Activated T-helper 17 cell treated with anti-CD3 and anti-CD28 coated beads, Interleukin-2, amount 50 U/mL, for 72 hours (primary cell): ENCODE measurements at places on chromosomes 2 and 18. TPM values are rescaled to one million over a fixed set of nuclear protein-coding genes. Genes with fewer than 3 reads are reported as not detected.

DNA sequence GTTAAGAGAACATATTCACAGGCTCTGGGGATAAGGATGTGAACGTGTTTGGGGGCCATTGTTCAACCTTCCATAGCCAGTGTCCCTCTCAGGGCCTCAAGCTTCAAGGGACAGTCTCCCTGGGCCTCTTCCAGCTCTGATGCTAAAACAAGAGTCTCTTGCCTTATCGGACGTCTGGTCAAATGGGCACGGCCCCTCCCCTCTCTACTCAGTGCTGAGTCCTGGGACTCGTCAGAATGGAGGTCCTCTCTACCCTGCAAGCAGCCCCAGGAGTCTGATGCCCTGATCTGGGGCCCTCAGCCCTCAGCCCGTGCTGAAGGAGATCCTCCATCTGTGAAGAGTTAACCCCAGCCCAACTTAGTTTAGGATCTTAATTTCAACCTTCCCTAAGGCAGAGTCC lies 198.2 kb downstream of the ZFP36L2 start:
- H3K36me3 ChIP-seq = no peaks in the 10 kb centered on the region
- H3K27ac ChIP-seq = no peak overlapping the region
- no peaks in the 10 kb centered on the region for H3K27me3 ChIP-seq

C2orf80 gene
- total RNA-seq = not detected

ASPRV1 gene
- 3.4 TPM for total RNA-seq

DNA sequence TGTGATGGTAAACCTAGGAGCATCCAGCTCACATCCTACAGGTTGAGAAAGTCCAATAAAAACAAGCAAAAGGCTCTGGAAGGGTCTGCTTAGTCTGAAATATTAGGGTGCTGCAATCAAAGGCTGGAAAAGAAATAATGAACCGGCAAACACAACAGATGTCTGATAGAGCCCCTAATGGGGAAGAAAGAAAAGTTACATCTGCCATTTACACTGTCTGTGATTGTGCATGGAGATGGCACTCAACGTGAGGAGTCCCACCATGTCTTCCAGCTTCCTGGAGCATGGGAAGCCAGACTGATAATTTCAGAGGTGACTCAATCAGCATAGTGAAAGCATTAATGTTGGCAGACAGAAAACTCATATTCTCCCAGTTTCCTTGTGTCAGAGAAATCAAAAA lies 307.8 kb downstream of the EPHA4 start:
- no peak overlapping the region for H3K27ac ChIP-seq
- H3K4me1 ChIP-seq = no peaks in the 10 kb centered on the region
- ATAC-seq = no peak
- H3K27me3 ChIP-seq = peaks cover 13% of the 10 kb centered on the region

CKAP2L gene
- 35.8 TPM for total RNA-seq

DNA sequence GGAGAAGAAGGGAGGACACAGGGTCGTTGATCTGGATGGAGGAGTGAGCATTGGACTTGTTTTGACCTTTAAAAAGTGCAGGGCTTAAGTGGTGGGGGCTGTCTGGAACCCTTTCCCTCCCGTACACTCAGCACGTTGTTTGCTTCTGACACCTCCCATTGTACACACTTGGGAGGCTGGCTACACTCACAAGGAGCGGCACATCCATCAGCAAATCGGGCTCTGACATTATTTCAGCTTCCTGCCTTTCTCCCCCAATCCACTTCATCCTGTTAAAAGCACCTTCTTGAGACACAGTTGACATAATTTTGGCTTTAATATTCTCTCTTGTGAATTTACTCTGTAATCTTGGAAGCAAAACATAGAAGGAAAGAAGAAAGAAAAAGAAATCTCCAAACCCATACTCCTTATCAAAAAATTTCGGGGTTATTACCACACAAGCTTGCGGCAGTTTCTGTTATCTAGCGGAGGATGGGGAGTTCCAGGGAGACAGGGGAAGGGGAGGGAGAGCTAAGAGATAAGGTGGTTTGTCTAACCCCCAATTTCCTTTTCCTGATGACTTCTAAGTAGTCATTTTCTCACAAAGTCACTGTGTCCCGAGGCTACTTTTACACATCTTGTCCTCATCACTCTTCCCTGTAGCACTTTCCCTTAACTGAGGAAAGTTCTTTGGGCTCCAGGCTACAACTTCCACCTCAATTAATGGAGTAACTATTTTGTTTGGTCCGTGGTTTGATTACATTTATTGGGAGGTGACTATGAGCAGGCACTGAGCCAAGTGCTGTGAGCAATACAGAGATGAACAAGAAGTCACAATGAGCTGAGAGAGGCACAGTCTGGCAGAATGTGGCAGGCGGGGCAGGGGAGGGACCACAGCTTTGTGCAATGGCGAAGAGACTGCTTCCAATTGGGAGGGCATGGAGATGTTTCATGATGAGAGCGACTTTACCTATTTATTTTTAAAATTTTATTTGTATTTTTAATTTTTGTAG lies 240.1 kb upstream of the MEX3C start:
- ATAC-seq = no peak
- H3K4me1 ChIP-seq = no peaks in the 10 kb centered on the region
- H3K27me3 ChIP-seq = peaks cover 27% of the 10 kb centered on the region
- no peak overlapping the region for H3K27ac ChIP-seq
- no peak overlapping the region for H3K4me3 ChIP-seq

POTEC gene
- total RNA-seq = not detected

SF3B1 gene
- total RNA-seq = 273 TPM

- peaks cover 6% of the 10 kb centered on the region for H3K4me1 ChIP-seq
- H3K36me3 ChIP-seq = no peaks in the 10 kb centered on the region
- H3K27me3 ChIP-seq = no peaks in the 10 kb centered on the region
- H3K27ac ChIP-seq = no peak overlapping the region
Measured at GRCh38 chr2:108560241-108560811, 26.1 kb downstream of the LIMS1 start.

- no peaks in the 10 kb centered on the region for H3K36me3 ChIP-seq
- no peak for ATAC-seq
- H3K4me3 ChIP-seq = no peak overlapping the region
- H3K4me1 ChIP-seq = no peaks in the 10 kb centered on the region
Measured at GRCh38 chr2:187493877-187494568, 46.0 kb upstream of the CALCRL start.

GKN1 gene
- not detected for total RNA-seq

DNA sequence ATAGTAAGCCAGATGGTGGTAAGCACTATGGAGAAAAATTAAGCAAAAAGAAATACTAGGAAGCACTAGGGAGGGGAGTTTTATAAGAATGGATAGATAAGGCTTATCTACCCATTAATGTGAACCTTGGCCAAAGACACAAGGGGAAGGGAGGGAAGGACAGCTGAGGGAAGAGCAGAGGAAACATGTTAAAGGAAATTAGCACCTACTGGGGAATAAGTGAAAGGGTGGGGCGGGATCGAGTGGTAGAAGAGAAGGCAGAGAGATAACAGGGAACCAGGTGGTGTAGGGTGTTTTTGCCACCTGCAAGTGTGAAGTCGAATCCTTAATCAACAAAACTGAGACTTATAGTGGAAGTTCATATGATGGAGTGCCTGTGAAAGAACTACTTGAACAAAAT lies 1.7 kb downstream of the UNC80 start:
- no peak overlapping the region for H3K4me3 ChIP-seq
- no peaks in the 10 kb centered on the region for H3K36me3 ChIP-seq
- H3K27ac ChIP-seq = no peak overlapping the region
- peaks cover 40% of the 10 kb centered on the region for H3K27me3 ChIP-seq

CCBE1 gene
- 0.04 TPM for total RNA-seq

C2orf92 gene
- 51.2 TPM for total RNA-seq

TMEM37 gene
- total RNA-seq = not detected

- no peak overlapping the region for H3K4me3 ChIP-seq
- H3K27me3 ChIP-seq = no peaks in the 10 kb centered on the region
- no peaks in the 10 kb centered on the region for H3K36me3 ChIP-seq
- no peaks in the 10 kb centered on the region for H3K4me1 ChIP-seq
Measured at GRCh38 chr2:66134138-66134701, 300.7 kb upstream of the MEIS1 start.

DNA sequence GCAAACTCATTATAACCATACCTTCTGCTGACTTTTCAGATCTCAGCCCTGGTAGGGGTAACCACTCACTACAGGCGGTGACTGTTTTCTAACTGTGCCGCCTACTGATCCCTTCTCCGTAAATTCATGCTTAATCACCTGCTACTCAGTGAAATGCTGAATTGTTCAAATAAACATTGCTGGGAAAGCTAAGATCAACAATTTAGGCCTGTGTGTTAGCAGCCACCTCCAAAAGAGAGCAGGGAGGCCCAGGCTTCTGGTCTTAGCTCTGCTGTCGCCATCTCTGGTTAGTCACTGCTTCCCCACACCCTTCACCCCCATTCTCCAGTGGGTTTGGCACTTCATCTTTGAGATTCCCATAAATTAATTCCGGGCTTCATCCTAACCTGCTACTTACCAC lies 21.8 kb upstream of the NT5C1B start:
- no peak overlapping the region for H3K4me3 ChIP-seq
- no peak overlapping the region for H3K27ac ChIP-seq
- no peaks in the 10 kb centered on the region for H3K27me3 ChIP-seq
- no peaks in the 10 kb centered on the region for H3K36me3 ChIP-seq
- no peaks in the 10 kb centered on the region for H3K4me1 ChIP-seq
- ATAC-seq = no peak

DNA sequence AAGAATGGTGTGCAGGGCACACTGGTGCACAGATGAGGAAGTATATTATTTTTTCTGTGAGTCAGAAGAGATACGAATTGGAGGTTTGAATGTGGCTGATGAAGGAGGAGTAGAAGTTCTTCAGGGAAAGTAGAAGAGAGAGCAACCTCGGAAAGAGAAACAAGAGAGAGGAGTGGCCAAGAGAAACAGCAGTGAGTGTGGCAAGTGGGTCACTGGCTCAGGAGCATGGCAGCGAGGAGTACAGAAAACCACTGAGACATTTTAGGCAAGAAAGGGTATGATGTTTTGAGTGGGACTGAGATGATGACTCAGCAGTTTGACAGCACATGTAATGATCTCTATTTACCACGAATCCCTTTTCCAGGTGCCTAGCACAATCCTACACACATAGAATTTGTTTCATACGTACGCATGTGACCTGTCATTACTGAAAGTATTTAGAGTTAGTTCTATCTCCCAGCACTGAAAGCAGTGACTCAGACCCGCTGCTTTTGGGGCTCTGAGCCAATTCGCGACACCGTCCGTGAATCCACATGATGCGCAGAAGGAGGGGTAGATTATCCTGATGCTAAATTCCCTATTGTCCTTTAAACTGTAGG lies 915.4 kb downstream of the DCDC2C start:
- no peaks in the 10 kb centered on the region for H3K27me3 ChIP-seq
- no peaks in the 10 kb centered on the region for H3K4me1 ChIP-seq
- no peak overlapping the region for H3K4me3 ChIP-seq

DNA sequence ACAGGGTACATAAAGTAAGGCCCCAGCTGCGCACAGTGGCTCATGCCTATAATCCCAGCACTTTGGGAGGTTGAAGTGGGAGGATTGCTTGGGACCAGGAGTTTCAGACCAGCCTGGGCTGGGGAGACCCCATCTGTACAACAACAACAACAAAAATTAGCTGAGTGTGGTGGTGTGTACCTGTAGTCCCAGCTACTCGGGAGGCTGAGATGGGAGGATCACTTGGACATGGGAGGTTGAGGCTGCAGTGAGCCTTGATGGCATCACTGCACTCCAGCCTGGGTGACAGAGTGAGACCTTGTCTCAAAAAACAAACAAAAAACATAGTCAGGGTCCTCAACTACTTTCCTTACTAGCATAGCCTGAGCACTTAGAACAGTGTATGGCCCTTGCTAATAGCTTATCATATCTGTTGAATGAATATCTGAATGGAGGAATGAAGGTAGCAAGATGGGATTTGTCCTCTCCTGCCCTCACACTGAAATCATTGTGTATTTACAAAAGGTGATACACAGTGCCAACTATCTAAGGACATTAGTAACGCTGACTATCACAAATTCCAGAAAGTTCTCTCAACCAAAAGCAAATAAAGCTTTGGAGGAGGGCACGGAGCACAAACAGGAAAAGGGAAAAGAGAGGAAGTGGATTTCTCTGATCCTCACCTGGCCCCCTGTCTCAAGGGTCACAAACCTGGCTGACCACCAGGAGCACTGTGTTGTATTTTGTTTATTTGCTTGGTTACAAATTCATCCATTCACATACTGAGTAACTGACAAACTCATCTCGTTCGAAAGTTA lies 38.1 kb downstream of the L3MBTL4 start:
- no peaks in the 10 kb centered on the region for H3K27me3 ChIP-seq
- no peaks in the 10 kb centered on the region for H3K4me1 ChIP-seq
- no peak overlapping the region for H3K27ac ChIP-seq
- ATAC-seq = no peak

FAM117B gene
- total RNA-seq = 26.1 TPM

DNA sequence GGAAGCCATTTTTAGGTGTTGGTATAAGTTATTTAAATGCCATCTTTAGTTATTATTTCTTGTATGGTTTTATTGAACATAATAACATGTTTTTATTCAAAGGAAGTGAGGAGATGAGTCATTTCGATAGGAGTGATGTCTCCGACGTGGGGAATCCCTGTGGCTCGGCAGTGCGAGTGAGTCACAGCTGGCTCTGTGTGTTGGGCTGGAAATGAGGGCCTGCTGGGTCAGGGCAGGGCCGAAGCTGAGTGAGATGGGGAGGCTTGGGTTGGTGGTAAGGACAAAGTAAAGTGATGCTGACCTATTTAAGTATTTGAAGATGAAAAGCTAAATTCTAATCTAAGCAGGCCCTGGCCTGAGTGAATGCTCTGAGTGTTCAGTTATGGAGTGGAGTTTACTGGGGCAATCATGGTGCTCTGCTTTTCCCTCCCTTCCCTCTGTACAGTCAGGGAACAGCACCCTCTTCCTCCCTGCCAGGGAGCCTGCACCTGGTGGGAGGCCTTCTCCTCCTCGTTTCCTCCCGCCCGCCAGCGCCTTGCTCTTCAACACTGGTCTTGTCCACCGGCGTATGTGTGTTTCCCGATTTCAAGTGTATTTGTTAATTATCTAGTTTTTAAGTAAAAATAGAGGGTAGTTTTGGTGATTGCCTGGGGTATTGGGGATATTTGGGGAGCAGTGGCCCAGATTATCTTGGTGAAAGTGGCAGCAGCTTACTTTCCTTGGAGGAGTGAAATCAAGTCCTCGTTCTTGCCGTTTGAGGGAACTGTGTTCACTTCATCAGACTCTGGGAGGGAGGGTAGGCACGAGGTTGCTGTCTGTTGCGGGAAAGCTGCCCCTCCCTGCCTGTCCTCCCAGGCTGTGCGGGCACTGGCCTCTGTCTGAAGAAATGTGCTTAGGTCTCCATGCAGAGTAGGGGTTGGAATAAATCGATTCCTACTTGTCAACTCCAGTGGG lies 157.0 kb downstream of the LDLRAD4 start:
- peak; percentile 68 for ATAC-seq
- H3K4me1 ChIP-seq = peaks cover 53% of the 10 kb centered on the region

TDRD15 gene
- total RNA-seq = 0.13 TPM

CABYR gene
- total RNA-seq = 4.7 TPM

- no peak overlapping the region for H3K4me3 ChIP-seq
- no peaks in the 10 kb centered on the region for H3K4me1 ChIP-seq
- no peaks in the 10 kb centered on the region for H3K36me3 ChIP-seq
- no peak overlapping the region for H3K27ac ChIP-seq
- ATAC-seq = no peak
Measured at GRCh38 chr2:233011702-233012131, 1.3 kb downstream of the NGEF start.

DNA sequence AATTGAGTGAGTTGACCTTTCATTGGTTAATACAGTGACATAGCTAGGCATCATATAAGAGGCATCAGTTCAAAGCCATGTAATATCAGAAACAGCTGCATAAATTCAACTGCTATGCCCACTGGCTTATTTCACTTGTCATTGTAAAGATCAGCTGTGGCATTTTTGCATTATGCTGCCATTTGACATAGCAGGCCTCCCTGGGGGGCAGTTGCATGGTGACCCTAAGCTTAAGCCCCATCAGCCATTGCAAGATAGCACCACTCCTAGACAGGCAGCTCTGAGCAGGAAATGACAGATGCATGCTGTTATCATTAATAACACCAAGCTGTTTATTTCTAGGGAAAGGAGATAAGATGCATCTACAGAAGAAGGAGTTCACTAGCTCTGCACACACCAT lies 233.4 kb upstream of the CNTNAP5 start:
- no peak overlapping the region for H3K27ac ChIP-seq
- ATAC-seq = no peak
- no peaks in the 10 kb centered on the region for H3K4me1 ChIP-seq
- no peaks in the 10 kb centered on the region for H3K36me3 ChIP-seq
